ENCODE measurements at places on chromosomes 16 and 17.

- peak; percentile 98 for DNase-seq
Measured at GRCh38 chr17:32519228-32520103, 32.7 kb downstream of the CDK5R1 start.

DNA sequence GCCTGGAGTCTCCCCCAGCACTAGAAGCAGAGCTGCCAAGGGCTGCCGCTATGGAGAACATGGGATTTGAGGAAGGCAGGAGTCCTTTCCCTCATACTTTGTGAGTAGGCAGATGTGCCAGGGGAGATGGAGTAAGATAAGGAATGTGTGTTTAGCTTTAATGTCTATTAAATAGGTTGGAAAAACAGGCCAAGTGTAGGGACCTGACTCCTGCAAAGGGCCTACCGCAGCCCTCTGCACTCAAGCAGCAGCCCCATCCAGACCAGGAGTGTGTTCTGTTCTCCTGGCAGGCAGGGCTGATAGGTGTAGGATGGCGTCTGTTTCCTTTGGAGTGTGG is 1.8 kb upstream of the MIF4GD start:
- no peak for DNase-seq

DNA sequence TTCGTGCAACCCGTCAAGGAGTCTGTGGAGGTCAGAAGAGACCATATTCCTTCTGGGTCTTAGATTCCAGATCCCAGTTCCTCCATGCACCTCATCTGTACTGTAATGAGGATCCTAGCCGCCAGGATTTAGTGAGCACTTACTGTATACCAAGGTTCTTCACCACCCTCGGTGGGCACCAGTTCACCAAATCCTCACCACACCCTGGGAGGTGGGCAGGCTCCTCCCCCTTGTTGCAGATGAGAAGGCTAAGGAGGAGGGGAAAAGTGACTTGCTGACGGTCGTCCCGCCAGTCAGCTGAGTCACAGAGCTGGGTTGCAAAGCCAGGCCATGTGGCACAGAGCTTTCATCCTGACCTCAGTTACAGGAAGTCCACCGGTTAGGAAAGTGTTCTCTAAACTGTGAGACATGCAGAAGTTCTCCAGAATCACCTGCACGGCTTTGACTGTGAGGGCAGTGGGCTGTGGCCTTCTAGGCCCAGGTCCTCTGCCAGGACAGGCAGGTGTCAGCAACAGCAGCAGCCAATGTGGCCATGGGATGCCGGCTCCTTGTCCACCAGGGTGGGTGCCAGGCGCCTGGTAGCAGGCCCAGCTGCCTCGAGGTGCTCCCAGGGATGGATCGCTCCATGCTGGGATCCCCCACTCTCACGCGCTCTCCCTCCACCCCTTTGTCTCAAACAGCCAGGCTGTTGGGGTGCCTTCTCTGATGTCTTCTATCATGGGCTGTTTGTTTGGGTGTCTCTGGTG is 240.3 kb upstream of the GSE1 start:
- no peak for DNase-seq

DNA sequence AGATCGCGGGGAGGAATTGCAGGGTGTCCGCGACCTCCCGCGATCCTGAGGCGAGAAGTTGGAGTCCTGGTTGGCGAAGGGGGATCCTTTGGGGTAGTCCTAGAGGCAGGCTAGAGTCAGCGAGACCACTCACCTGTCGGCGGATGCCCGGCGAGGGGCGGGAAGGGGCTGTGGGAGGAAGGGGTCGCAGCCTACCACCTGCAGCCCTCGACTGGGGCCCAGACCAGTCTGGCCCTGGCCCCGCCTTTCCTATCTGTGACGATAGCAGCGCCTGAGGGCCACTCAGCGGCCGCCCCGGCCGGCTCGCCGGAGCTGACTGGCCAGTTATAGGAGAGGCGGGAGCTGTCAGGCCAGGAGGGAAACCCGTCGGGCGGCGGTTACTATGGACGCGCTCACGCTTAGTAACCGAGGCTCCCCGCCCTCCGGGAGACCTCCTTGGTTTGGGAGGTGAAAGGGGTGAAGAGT is at the start of gene TEKT3:
TEKT3 (minus strand) TSS at position 213 of the 465 bp plus-strand sequence. CDS start 10,012 bp downstream, outside the sequence.
- peak; percentile 52 for DNase-seq

GRCh38 chr16:66996324-66996982 is 8.1 kb downstream of the CES4A start:
- DNase-seq, result no peak

- peak; percentile 18 for DNase-seq
Measured at GRCh38 chr17:69103557-69104233, 38.0 kb downstream of the ABCA6 start.

Data from NCI-H69 (cell line).